ENCODE measurements at places on chromosomes 7 and 10.

DNA sequence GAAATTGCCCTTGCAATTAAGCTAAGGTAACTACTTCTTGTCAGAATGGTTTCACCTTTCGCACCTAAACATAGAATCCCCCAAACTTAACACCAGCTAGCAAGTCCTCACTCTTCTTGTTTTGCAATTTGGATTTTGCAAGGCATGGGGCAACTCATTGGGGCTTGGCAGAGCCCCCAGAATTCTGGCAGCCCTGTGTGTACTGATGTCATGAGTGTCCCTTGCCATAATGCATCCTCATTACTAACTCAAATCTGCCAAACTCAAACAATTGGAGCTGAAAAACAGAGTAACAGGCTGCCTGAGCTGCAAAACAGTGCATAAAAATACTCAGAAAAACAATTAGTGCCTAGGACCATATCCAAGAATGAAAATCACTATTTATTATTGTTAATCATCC lies 7.9 kb upstream of the XPNPEP1 start:
- DNase-seq, result peak; percentile 65

GRCh38 chr7:33276325-33276724 lies 147.0 kb downstream of the BBS9 start:
- DNase-seq, result no peak

- no peak for DNase-seq
Measured at GRCh38 chr7:5370454-5371353, 52.9 kb downstream of the TNRC18 start.

- peak; percentile 73 for DNase-seq
Measured at GRCh38 chr10:96830511-96831199, 1.4 kb upstream of the LCOR start.

- DNase-seq, result peak; percentile 14
Measured at GRCh38 chr10:6647811-6648526, 67.9 kb upstream of the PRKCQ start.

DNA sequence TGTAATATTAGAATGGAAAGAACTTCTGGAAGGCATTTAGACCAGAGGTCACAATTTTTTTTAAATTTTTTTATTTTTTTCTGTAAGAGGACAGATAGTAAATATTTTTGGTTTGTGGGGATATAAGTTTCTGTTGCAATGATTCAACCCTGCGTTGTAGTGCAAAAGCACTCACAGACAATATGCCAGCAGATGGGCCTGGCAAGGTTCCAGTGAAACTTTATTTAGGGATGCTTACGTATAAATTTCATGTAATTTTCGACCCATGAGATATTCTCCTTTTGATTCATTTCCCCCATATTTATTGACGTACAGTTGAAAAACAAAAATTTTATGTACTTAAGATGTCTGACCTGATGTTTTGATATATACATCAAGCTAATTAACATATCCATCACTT lies 72.8 kb upstream of the NMT2 start:
- DNase-seq, result no peak

GRCh38 chr7:92778972-92779371 lies 57.4 kb downstream of the CDK6 start:
- peak; percentile 96 for DNase-seq

DNA sequence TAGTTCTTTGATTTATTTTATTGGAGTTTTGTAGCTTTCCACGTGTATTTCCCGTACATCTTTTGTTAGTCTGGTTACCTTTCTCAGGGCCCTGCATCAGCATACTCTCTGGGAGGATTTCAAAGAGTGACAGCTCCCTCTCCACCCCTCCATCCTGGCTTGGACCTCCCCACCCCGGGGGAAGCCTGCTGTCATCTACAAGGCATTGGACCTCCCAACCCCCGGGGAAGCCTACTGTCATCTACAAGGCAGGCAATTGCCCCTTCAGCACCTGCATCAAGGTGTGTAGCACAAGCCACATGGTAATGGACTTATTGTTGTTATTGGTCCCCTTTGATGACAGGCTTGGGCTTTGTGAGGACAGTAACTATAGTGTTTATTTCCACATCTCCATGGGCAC lies 390.1 kb downstream of the TCERG1L start:
- DNase-seq, result no peak

- no peak for DNase-seq
Measured at GRCh38 chr10:79018521-79019011, 50.2 kb upstream of the ZMIZ1 start.

GRCh38 chr10:107915215-107915610 lies 750.7 kb upstream of the SORCS1 start:
- DNase-seq, result peak; percentile 76

DNA sequence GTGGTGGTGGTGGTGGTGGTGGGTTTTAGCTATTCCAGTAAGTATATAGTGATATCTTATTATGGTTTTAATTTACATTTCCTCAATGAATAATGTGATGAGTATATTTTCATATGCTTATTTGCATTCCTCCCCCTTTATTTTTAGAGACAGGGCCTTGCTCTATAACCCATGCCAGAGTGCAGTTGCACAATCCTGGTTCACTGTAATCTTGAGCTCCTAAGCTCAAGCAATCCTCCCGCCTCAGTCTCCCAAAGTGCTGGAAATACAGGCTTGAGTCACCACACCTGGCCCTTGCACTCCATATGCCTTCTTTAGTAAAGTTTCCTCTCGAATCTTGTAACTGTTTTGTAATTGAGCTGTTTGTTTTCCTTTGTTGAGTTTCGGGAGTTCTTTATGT lies 577.7 kb upstream of the AUTS2 start:
- DNase-seq, result no peak

DNA sequence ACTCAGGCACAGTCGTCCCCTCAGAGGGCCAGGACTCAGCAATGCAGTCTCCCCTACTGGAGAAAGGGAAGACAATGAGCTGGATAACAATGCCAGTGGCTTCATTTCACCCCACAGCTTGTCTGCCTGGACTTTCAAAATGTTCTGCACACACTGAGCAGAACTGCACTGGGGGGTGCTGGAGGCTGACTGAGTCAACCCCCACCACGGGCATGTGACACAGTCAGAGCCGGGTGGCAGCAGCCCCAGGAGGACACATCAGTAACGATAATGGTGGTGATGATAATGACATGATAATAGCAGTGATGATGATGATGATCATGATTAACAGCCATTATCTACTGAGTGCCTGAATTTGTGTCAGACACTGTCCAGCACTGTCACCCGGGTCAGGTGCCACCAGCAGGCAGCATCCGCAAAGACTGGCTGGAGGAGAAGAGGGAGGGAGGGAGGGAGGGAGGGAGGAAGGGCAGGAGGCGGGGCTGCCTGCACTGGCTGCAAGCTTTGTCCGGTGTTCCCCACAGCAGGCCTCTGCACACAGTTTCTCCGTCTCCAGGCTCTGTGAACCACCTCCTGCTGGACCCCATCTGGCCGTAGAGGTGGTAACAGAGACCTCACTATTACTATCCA lies 67.4 kb downstream of the PLXNA4 start:
- DNase-seq, result no peak

DNA sequence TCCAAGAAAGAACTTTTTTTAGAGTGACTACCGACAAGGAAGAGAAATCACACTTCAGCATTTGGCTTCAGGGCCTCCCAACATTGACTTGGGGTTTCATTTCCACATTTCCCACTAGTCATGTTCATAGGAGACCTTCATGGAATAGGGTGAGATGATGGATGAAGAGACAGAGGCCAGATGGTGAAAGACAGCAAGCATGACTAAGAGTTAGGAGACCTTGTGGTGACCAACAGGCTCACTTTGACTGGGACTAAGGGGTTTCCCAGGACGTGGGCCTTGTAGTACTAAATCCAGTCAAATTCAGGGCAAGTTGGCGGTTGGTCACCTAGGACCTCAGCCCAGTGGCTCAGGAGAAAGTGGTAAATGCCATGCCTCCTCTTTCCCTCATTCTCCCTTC lies 3.0 kb upstream of the GIMAP5 start:
- DNase-seq, result no peak

DNA sequence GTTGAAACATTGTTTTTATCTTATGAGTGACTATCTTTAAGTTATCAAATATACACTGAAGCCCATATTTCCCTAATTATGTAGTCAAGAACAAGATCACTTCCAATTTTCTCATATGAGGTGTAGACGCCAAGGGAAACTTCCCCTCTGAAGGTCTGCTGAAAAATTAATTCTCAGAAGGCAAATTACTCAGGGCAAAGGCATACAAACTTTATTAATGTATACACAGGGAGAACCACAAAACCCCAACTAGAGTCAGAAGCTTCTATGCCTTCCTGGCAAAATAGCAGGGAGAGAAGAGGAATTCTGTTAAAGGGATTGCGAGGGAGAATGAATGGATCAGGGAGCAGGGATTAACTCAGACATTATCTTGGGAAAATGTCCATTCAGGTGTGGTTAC lies 83.4 kb downstream of the DOCK4 start:
- DNase-seq, result no peak

- no peak for DNase-seq
Measured at GRCh38 chr7:155438777-155439176, 19.2 kb upstream of the EN2 start.

DNA sequence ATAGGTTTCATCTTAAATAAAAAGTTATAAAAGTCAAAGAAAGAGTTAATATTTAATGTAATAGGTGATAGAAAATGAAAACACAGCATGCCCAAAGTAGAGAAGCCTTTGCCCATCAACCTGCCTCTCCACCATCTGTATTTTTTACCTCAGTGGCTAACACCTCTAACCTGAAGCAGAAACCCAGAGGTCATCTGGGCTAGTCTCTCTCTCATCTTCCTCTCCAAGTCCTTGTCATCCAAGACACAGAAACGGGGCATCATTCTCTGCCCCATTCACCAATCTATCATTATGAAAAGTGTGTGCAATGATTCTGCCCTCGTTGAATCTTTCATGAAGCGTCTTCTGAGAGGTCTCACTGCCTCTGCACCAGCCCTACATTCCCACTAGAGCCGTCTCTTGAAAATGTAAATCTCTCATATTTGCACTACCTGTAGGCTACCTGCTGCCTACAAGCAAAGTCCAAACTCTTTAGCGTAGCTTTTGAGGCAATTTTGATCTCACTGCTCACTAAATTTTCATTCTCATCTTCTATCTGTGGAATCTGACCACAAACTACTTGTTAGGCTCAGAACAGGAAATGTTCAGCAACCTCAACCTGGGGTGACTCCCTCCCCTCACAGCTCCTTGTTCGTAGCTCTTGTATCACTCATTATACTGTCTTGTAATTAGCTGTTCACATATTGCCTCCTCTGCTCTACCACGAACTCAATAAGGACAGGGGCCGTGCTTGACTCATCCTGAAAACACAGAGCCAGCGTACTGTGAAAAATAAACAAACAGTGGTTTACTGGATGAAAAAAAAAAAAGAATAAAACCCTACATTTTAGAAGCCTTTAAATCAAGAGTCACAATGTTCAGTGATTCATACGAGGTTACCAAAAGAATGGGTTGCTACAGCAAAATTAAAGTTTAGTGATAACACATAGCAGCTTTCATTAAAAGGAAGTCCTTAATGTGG lies 83.1 kb downstream of the CTNNA3 start:
- peak; percentile 30 for DNase-seq

DNA sequence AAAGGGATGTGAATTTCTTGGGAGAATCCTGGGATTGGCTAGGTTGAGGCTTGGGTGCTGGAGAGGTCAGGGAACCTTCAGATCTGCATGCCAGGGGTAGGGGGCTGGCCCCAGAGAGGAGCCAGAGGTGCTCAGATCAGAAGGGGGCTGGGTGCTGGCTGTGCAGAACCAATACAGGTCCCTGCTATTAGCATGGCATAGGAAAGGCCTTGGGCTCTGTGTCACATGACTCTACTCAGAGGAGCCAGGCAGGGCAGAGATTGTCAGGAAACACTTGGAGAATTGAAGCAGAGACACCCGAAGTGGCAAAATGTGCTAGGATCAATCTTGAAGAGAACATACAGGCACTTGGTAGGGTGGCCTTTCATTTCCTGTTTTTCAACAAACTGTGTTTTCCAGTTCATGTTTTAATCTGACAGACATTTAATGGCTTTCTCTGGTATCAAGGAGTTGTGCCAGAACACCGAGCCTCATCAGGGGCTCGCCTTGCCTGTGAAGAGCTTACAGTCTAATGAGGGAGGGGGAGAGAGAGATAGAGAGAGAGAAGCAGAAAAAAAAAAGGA lies 498.9 kb downstream of the RPS24 start:
- no peak for DNase-seq

- DNase-seq, result peak; percentile 52
Measured at GRCh38 chr7:111090846-111091245, at the start of gene LRRN3. Gene LRRN3, plus strand, starts transcription at chr7:111091127. Its CDS starts 31,646 bp downstream, at chr7:111122773.

- no peak for DNase-seq
Measured at GRCh38 chr7:69684369-69685292, 86.4 kb downstream of the AUTS2 start.

DNA sequence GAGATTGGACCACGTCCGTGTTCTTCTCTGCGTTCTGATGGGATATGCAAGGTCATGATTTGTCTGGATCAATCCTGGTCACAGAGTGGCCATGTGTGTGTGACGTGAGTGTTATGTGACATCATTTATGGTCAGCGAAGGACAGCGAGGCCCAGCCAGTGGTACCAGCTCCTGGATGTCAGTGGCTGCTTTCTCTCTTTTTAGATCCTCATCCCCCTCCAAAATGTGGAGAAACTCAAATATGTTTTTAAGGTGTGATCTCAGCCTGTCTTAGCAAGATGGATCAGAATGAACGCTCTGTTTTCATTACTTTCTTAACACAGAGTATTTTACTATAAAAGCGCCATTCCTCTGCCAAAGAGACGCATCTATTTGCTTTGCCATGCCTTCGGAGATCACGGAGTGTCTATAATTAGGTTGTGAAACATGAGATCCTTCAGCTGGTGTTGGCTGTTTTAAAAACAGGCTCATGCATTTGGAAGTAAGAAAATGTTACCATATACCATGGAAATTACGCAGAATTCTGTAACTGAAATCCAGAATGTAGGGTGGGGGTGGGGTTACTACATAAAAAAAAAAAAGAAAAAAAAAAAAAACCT lies 245.5 kb upstream of the TCERG1L start:
- DNase-seq, result no peak

- DNase-seq, result no peak
Measured at GRCh38 chr10:70780772-70781171, 4.4 kb downstream of the TBATA start.

DNA sequence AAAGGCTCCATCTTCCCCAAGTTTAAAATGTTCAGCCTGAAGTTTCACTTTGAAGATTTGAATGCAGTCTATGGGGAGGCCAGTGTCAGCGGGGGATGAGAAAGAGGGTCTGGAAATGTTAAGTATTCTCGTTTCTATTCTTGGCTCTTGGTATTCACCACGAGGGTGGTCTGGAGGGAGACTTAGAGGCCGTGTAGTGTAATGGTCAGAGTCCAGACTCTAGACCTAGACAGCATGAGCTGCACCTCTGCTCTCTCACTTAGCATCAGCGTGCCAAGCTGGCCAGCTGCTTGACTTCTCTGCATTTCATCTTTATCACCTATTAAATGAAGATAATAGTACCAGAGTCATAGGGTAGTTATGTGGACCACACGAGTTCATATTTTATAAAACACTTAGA lies 57.9 kb downstream of the MKX start:
- no peak for DNase-seq
